ENCODE measurements at places on chromosomes 6 and 20. TPM values are rescaled to one million over a fixed set of nuclear protein-coding genes. Genes with fewer than 3 reads are reported as not detected.

The ZSCAN16 gene
- 8.5 TPM for total RNA-seq

- DNase-seq: no peak
Observed at GRCh38 chr6:36418558-36418957, 24.1 kb downstream of the PXT1 start.

DNA sequence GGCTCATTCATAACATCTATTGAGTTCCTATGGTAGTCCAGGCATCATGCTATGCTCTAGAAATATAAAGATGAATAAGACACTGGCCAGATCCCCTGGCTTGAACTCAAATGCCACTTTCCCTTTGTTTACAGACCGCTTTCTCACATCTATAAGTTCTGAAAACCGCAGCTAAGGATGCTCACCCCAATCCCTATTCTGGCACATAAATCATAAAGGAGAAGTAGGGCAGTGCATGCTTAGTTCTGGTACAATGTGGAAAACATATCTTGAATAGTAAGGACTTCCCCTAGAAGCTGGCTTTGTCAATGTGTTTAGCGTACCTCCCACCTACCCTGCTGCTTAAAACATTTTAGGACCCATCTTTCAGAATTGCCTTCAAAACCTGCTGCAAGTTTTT lies 26.4 kb downstream of the MRS2 start:
- no peak for DNase-seq

The KIF13A gene
- 8.5 TPM for total RNA-seq

The KCNK17 gene
- total RNA-seq: 1.0 TPM

DNA sequence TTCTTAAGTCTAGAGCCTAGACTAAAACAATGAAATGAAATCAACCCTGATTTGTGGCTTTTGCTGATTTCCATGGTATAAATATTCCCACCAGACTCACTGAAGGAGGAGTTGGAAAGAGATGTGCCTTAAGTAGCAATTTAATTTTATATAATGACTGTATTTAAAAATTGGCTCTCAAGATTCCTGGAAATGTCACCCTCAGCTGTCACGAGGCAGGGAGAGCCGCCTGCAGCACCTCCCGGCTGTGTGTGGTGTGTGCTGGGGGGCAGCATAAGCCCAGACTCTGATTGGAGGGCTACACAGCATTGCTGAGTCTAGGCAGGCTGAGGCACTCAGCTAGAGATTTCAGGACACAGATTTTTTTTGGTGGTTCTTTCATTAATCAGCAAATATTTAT lies 40.6 kb upstream of the TMEM181 start:
- no peak for DNase-seq

GRCh38 chr6:163744256-163744925 lies 329.9 kb downstream of the QKI start:
- no peak for DNase-seq

GRCh38 chr6:168417191-168417590 lies 23.8 kb upstream of the SMOC2 start:
- no peak for DNase-seq

DNA sequence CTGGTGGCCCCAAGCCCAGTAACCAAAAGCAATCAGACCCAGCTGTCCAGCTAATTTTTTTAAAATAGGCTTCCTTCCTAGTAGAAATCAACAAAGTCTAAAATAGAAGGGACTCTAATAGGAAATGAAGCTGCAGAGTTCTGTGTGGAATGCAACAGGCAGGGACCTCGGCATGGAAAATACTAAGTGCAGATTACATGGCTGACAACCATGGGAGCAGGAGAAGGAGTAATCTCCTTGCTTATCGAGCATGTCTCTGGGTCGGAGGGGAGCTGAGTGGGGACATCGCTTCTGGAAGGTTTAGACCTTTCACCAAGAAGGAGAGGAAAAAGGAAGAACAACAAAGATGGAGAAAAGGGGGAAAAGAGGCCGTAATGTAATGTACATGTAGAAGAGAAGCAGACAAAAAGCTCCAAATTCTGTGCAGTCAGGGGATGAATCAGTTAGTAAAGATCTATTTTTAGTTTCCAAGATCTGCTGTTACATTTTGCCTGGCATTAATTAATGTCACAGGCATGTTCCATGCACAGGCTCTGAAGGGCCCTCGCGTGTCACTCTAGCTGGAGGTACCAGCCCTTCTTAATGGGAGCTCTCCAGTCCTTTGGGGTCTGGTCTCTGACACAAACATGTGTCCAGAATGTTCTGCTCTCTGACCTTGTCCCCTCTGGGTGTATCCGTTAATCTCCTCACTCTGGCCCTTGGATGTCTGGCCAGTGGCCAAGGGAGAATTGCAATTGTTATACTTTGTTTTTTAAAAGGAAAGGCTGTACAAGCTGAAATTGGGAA lies 16.6 kb upstream of the ZNF831 start:
- no peak for DNase-seq

GRCh38 chr6:48087448-48087847 lies 23.5 kb downstream of the PTCHD4 start:
- no peak for DNase-seq

- no peak for DNase-seq
Observed at GRCh38 chr6:144999127-144999526, 714.0 kb downstream of the UTRN start.

- DNase-seq: peak; percentile 44
Observed at GRCh38 chr6:34027445-34027936, 118.4 kb downstream of the GRM4 start.

The SAMD3 gene
- 23.9 TPM for total RNA-seq

Data from thymus (tissue), 14 donors.